H9 (cell line): ENCODE measurements at places on chromosomes 5 and 9. TPM values are rescaled to one million over a fixed set of nuclear protein-coding genes. Genes with fewer than 3 reads are reported as not detected.

DNA sequence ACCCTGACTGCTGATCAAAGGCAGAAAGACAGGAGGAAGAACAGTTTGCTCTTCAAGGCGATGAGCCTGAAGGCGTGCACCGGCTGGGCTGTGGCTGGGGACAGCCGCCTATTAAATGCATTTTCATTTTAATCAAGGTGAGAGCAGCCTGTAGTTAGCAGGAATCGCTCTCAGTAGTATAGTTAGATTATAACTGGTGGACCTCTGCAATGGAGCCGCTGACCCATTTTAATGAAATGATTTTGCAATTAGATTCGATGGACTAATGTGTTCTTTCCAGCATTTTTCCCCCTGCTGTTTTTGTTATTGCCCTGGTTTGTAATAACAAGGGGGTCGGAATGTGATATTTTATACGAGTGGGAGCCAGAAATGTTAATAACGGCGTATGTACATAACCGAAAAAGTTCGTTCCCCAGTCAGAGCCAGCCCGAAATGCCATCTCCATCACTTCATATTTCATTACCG is 185.9 kb upstream of the PANK3 start:
- no peak for DNase-seq

GRCh38 chr9:35579130-35579529 is 25.9 kb upstream of the TESK1 start:
- no peak for DNase-seq

CSF1R gene
- total RNA-seq = 0.13 TPM in 1 of 2 replicates, not detected in the other

- DNase-seq = no peak
Measured at GRCh38 chr5:132381614-132382013, 12.1 kb downstream of the SLC22A5 start.

MINAR2 gene
- 0.09 TPM in 1 of 2 replicates, not detected in the other for total RNA-seq

DNA sequence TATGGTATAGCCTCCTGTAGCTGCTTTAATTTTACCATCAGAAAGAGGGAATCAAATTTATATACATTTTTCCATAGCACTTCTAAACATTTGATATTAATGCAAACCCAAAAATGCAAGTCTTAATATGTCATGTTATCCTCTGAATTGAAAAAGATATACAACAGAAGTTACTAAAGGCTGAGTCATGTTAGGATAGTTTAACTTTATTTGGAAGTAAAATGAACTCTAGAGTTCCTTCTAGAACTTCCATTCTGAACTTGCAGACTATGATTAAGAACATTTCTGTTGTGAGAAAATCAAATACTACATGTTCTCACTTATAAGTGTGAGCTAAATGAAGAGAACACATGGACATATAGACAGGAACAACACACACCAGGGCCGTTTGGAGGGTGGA is 317.3 kb upstream of the PRR16 start:
- no peak for DNase-seq

DNA sequence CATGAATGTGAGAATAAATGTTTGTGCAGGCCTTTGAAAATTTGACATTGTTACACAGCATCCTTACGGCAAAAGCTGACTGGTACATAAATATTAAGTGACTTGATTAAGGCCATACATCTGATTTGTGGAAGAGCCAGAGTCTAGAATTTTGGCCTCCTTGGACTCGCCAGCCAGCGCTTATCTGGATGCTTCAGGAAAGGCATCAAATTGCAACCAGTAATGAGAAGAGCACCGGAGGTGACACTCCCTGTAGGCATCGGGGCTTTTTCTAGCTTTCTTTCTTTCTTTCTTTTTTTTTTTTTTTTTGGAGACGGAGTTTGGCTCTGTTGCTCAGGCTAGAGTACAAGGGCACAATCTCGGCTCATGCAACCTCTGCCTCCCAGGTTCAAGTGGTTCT is 13.2 kb upstream of the IER5L start:
- DNase-seq = no peak

- no peak for DNase-seq
Measured at GRCh38 chr5:74340476-74340875, 300.1 kb downstream of the ENC1 start.

- DNase-seq = no peak
Measured at GRCh38 chr5:55063220-55063863, 39.1 kb upstream of the GZMA start.

- DNase-seq = no peak
Measured at GRCh38 chr5:169272111-169272510, 28.8 kb downstream of the SLIT3 start.

DNA sequence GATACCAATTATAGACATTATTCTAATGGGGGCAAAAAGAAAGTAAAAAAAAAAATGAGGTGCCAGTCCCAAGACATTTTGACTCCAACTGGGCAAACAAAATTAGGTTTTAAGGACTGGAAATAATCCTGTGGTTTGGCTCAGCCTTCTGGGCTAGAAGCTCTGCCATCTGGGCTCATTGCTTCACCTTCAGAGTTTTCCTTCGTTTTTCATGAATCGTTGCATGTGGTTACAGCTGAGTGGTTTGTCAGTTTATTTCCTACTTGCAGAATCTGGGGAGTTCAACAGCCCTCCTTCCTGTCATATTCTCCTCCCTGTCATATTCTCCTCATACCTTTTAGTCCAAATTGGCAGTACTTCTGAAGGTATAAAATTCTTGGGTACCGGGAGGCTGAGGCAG is 12.0 kb downstream of the UGT3A2 start:
- no peak for DNase-seq

DNA sequence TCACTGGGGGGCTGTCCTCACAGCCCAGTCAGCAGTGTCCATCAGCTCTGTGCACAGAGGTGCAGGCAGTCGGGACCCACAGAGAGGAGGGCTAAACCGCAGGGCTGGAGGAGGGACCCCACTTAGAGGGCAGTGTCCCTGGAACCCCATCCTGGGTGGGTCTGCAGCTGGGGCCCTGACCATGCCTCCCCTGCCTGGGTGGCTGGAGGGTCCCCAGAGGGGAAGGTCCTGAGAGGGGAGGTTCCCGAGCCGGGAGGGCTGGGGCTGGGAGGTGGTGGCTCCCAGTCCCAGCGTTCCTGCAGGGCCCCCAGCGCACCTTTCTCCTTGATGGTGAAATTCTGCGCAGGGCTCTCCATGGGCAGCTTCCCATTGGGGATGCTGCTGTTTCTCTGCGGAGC is 32.7 kb downstream of the EXOC3 start:
- DNase-seq = no peak

CTNND2 gene
- total RNA-seq = 7.0 and 8.2 TPM in 2 replicates
